CD4-positive, alpha-beta T cell (primary cell): ENCODE measurements at places on chromosomes 3 and 15.

- no peak for DNase-seq
Observed at GRCh38 chr3:41716471-41716870, 245.4 kb downstream of the ULK4 start.

GRCh38 chr3:65033576-65033975 is 345.8 kb upstream of the ADAMTS9 start:
- DNase-seq, result no peak

- no peak for DNase-seq
Observed at GRCh38 chr3:113174801-113175485, 36.4 kb upstream of the BOC start.

- no peak for DNase-seq
Observed at GRCh38 chr3:136186846-136187245, 9.3 kb downstream of the MSL2 start.

- DNase-seq, result peak; percentile 16
Observed at GRCh38 chr15:74302821-74303359, 64.6 kb downstream of the CYP11A1 start.

GRCh38 chr3:32432711-32433530 is 41.3 kb downstream of the CMTM7 start:
- peak; percentile 83 for DNase-seq

DNA sequence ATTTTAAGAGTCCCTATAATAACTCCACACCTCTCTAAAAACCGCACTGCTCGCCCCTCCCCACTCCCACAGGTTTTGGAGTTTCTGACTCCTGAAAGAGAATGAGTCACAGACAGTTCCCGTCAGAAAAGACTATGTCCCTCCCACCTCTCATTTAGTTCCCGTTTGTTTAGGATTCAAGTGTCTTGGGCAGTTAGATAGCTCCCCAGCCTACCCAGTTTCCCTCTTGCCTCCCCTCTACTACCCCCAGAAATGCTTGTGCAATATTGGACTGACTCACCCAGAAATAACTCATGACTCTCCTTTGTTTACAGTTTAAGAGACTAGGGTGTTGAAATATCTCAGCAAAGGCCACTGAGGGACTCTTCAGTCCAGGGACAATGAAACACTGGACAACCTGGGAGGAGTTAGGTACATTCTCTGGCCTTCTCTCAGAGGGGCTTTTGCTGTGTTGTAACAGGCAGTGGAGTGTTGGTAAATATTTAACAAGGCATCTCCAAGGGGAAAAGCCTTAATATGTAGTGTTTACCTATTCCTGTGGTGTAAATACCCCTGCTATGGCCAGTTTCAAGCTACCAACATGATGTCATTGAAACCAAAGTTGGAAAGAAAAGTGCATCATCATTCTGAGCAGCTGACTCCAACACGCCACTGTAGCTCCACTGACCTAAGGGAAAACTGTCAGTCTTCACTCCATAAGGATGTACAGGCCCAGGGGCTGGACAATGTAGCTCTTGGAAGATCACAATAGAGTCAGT is 96.1 kb upstream of the CHD2 start:
- peak; percentile 37 for DNase-seq

- DNase-seq, result no peak
Observed at GRCh38 chr3:50177346-50177745, 14.1 kb upstream of the GNAT1 start.

DNA sequence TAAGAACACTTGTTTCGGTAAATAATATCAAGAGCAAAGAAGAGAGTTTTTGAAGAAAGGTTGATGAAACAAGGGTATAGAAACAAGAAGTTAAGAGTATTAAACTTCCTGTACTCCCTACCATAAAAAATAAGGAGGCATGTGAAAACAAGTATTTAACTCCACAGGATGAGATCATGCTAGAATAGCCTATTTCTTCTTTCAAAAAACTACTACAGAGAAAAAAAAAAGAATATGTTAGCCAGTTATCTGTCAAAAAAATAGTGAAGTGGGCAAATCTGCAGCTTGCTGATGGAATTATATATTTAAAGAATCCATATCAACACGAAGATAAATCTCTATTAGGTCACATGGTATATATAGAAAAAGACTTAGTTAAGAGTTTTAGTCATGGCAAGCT is 33.4 kb downstream of the SETD2 start:
- DNase-seq, result no peak

- no peak for DNase-seq
Observed at GRCh38 chr3:106423321-106424225, 554.8 kb upstream of the CBLB start.

DNA sequence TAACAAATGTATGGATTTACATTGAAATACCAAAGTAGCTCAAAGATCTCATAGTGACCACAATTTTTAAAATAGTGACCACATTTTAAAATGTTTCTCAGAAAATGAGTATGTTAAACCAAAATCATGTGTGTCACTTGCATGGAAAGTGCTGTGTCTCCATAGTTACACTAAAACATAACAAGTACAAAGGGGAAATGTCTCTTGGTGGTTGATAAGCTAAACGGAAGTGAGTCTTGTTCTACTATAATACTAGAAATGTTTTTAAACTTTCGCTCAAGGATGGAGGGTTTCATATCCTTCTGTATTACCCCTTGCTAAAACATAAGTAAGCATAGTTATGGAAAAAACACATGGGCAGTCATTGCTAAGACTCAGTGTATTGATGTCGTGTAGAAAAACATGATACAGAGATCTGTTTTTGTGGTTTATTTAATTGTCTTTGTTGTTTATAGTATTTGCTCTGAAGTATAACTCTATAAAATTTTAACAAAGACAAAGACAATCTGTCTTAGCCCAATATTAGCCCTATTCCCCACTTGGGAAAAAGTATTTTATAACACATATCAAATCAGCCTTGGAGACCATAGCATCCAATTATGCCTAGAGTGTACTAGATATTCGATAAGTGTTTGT is 27.0 kb upstream of the DENND4A start:
- DNase-seq, result no peak
